ENCODE measurements at places on chromosomes 16 and 17.
A peak's percentile ranks its signal among the peaks of the same experiment; 100 is the strongest.

DNA sequence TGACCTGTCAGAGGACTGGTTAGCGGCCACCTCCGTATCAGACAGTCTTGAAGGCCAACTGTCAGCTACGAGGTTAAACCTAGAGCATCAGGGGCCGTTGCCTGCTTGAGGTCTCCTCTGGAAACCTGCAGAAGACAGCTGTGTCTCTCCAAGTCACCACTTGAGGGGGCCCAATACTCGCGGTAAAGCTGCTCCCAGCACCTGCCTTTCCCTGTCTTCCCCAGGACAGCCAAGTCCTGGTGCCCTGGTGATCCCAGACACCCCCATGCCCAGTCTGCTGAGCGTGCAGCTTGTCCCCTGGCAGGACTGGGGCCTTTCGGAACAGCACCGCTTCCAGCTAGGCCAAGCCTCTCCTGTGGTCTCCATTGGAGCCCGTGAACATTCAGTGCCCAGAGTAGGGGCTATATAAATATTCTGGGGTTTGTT lies 80.1 kb downstream of the DNAH17 start:
- DNase-seq: peak; percentile 77

DNA sequence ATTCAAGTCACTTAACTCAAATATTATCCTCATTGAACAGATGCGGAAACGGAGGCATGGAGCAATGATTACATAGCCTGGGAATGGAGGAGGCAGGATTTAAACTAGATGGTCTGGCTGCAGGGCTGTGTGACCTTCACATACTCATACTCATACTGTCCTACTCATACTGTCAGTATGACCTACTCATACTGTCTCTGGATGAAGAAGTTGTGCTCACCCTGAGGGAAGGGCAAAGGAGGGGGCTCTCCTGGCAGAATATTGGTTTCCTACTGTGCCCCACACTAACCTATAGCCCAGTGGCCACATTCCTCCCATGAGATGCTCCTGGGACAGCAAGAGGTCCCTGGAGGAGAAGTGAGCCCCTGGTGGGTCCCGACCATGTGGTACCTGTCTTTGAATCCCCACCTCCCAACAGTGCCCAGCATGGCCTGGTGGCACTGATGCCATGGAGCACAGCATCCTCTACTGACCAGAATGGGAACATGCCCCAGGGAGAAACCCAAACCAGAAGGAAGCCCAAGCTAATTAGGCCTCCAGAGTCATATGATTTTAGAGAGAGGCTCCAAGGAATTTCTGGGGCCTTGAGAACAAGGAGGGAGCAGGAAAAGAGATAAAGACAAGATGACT lies 197.3 kb upstream of the SDK2 start:
- peak; percentile 48 for DNase-seq

- no peak for DNase-seq
Observed at GRCh38 chr17:58082341-58082869, 814 bp upstream of the DYNLL2 start.

DNA sequence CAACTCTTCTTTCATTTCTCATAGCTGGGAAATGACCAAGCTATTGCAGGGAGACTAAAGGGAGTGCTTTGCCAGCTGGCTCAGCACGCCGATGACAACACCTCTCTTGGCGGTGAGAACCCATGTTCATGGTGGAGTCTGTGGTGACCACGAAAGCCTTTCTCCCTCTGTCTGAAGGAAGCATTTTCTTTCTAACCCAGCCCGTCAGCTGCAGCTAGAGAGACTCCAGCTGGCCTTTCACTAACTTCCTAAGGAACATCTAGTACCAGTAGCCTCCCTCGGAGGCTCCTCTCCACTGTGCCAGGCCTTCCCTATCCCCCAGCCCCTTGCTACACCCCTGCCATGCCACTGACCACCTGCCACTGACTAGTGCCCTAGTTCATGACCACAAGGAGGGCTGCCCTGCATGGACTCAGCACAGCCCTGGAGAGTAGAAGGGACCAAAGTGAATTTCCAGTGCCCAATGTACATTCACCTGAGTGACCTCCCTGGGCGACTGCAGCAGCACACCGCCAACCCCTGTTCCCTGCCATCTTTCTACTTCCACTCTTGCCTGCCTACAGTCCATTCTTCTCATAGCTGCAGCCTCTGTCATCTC lies 81.3 kb downstream of the CBLN1 start:
- no peak for DNase-seq

DNA sequence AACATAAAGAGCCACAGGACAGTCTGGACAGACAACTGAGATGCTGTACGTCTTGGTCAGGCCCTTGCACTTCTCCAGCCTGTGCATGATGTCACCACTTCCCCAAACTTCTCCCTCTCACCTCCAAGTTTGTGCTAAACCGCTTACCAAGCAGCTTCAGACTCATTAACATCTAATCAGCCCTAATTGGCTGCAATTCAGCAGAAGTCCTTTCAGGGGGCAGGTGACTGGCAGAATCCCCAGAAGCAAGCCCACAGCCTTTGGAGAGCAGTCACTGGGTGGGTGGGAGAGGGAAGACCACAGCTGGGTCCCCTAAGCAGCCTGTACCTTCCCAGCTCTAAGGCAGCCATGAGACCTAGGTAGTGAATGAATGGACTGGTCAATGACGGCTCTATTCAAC lies 161.4 kb downstream of the GRIN2A start:
- DNase-seq: no peak

DNA sequence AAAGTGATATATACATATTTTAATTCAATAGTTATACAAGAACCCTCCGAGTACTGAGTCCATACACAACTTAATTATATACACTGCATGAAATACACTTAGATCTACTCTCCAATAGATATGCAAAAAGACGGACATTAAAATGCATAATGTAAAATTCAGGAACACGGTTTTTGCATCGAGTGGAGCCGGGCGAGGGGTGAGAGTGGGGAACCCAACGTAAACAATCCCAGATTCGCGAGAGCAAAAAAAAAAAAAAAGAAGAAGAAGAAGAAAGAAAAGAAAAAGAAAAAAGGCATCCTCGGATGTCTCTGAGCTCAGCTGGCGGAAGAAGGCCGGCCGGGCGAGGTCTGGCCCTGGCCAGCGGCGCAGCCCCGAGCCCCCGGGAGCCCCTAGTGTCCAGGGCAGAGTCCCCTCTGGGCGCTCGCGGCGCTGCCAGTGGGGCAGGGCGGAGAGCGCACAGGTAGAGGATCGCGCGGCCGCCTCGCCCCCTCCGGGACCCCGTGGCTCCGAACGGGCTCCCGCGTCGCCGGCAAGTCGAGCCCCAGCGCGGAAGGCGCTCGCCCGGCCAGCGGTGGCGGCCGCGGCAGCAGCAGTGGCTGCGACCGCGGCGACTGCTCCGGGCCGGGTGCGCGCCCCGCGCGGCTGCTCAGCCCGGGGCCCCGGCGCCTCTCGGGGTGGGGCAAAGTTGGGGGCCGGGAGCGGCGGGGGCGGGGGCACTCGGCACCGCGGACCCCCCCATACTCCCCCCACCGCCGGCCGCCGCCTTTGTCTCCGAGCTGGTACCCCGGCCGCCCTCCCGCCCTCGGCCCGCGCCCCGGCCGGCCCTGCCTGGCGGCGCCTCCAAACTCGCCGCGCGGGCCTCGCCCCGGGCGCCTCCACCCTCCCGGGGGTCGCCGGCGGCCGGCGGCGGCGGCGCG lies 9.6 kb upstream of the ZFHX3 start:
- DNase-seq: peak; percentile 86

- DNase-seq: no peak
Observed at GRCh38 chr16:58345574-58346354, 46.5 kb upstream of the GINS3 start.

- no peak for DNase-seq
Observed at GRCh38 chr17:38918129-38918913, 7.1 kb upstream of the LASP1NB start.

GRCh38 chr16:70152578-70153302 lies 20.8 kb upstream of the CLEC18C start:
- DNase-seq: no peak

DNA sequence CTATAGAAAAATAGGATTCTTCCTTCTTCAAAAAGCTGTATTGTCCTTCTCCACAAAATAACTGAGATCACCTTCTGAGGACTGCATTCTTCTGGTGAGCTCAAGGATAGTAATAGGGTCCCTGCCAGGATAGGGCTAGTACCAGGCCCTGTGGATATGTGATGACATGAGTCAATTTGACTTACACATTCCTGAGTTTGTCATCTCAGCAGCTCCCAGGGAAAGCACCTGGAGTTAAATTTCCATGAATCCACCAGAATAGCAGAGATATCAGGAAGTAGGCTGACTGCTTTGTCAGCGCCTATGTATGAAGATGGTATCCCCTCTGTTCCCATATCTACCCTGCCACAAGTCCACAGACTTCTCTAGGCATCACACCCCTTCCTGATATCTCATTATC lies 225.8 kb downstream of the PMP22 start:
- DNase-seq: no peak

GRCh38 chr16:87499189-87499486 lies 6.3 kb upstream of the ZCCHC14 start:
- no peak for DNase-seq

DNA sequence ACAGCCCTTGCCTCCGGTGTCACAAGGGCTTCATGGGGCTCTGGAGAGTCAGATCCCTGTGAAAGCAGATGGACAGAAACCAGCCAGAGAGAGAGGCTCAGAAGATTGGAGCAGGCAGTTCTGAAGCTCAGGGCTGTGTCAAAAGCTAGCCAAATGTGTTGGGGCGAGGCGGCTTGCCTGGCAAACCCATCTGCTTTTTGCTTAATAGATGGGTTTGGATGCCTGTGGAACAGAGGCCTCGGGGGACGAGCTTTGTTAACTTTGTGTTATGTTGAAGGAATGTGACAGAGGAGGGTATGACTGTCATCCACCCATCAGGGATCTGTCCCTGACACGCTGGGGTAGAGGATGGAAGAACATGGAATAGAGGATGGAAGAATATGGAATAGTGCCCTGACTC lies 21.0 kb upstream of the SLC12A3 start:
- DNase-seq: no peak

DNA sequence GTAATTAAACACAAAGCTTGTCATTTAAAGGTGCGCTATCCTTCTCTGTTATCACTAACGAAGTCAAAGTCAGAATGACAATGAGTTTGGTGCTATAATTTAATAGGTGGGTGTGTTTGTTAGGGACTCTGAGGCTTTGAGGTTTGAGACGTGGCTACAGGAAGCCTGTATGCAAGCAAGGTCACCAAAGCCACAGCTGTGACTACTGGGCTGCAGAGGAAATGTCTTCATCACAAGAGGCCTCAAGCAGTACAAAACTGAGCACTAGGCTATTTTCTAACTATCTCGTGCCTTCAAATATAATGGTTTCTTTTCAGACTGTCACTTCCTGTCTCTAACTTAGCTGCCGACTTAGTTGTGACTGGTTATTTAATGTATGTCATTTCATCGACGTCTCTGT lies 141.2 kb downstream of the AATF start:
- DNase-seq: no peak

- peak; percentile 18 for DNase-seq
Observed at GRCh38 chr16:79247386-79247785, 353.2 kb downstream of the MAF start.

DNA sequence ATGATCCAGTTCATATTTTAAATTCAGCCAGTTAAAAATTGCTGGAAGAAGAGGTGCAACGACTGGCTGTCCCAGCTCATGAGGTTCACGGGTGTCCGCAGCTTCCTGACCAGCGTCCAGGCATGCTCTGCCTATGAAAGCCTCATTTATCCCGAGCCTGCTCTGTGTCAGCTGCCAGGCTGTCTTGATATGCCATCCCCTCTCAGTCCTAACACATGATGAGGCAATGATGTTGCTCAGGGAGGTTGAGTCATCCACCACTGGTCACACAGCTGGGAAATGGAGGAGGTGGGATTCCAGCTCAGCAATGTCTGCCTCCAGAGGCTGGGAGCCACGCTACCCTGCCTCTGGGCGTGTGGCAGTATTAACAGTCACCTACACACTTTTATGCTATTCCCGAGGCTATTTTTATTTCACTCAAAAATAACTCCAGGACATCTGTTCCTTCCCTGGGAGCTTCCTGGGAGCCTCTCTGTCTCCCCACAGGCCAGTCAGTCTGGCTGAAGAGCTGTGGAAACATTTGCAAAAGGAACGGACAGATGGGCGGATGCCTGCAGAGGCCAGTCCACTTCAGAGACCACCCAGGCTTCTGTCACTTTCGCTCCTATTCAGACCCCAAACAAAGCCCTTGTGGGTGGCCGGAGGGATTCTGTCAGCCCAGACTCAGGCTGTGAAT lies 22.5 kb downstream of the RAB11FIP4 start:
- no peak for DNase-seq

GRCh38 chr17:17466511-17466910 lies 10.3 kb upstream of the MED9 start:
- no peak for DNase-seq

DNA sequence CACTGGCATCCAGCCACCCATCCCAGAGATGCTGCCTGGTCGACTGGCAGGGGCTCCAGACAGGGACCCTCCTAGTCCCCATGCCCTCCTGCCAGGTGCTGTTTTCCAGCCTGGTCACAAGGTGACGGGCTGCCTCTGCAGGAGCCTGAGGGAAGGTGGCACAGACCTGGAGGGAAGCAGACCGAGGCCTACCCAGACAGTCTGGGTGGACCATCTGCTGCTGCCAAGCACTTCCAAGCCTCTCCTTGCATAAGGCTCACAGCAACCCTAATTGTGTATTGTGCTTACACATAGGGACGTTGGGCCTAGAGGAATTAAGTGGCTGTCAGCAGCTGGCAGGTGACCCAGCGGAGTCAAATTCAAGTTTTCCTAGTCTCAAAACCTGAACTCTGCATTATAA lies 90.1 kb upstream of the KCNJ18 start:
- DNase-seq: no peak

DNA sequence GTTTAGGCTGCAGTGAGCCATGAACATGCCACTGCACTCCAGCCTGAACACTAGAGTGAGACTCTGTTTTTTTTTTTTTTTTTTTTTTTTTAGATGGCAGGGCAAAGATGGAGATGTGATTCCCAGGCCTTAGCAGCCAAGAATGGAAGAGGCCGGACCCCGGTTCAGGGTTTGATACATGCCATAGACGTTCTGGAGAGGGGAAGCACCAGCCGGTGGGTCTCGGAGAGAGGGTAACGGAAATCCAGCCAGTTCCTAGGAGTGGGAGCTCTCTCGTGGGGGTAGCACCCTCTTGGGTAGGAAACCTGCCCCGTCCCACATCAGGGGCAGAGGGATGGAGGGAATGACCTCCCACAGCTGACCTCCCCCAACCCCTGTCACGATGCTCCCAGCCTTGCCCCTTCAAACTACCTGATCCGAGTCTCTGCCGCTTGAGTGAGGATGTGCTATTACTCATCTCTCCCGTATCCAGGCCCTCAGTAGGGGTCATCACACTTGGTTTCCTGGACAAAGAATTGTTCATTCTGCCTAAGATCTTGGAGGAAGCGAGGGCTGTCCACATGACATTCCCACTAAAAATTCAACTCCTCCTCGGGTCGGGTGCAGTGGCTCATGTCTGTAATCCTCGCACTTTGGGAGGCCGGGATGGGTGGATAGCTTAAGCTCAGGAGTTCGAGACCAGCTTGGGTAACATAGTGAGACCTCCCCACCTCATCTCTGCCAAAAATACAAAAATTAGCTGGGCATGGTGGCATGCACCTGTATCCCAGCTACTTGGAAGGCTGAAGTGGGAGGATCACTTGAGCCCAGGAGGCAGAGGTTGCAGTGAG lies 47.3 kb downstream of the MIS12 start:
- no peak for DNase-seq

DNA sequence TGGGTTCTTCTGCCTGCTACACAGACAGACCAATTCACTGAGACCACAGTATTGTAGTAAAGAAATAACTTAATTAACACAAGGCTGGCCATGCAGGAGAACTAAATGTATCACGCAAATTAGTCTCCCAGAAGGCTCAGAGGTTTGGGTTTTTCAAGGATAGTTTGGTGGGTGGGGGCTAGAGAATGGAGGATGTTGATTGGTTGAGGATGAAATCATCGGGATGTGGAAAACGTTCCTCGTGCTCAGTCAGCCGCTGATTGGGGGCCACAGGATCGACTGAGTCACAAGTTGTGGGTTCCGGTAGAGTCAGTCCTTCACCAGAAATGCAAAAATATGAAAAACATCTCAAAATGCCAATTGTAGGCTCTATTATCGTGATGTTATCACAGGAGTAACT lies 18.7 kb downstream of the RHOT1 start:
- no peak for DNase-seq

Measured in NCI-H1092 treated with DMSO at 0.1 percent for 48 hours (cell line).